Thoracic aorta (tissue), 2 donors: ENCODE measurements at places on chromosomes 11 and 22. TPM values are rescaled to one million over a fixed set of nuclear protein-coding genes. Genes with fewer than 3 reads are reported as not detected.

DNA sequence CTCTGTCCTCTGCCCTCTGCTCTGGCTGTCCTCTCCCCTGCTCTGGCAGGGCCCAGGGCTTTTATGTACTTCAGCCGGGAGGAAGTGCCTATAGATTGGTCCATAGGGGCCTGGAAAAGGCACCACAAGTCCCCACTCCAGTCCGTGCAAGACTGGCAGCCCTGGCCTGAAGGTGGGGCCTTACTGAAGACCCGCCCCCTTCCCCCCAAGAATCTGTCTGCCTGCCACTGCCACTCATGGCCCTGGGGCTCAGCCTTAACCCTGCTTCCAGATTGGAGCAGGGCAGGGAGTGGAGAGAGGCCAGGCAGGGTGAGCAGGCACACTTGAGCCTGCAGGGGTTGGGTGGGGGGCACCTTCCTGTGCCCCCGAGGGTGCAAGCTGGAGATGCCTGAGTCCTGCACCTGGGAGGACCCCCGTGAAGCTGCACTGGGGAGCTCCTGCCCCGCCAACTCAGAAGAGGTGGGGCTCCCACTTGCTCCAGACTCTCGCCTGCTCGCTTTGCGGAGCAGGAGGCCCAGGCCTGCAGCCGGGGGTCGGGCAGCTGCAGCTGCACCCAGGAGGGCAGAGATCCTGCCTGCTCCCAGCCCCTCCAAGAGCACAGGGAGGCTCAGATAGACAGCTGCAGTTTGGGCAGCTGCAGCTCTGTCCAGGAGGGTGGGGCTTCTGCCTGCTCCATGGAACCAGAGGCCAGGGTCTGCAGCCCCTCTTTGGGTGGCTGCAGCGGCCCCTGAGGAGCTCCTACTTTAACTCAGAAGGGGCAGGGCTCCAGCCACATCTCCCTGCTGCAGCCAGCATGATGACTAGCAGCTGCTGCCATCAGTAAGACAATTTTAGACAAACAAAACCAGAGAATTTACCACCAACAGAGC, 51.0 kb upstream of the SC5D start:
- no peaks in the 10 kb centered on the region for H3K27me3 ChIP-seq
- H3K27ac ChIP-seq, result no peak overlapping the region
- H3K4me3 ChIP-seq, result no peak overlapping the region
- no peak for DNase-seq
- no peaks in the 10 kb centered on the region for H3K36me3 ChIP-seq
- H3K4me1 ChIP-seq, result no peaks in the 10 kb centered on the region

DNA sequence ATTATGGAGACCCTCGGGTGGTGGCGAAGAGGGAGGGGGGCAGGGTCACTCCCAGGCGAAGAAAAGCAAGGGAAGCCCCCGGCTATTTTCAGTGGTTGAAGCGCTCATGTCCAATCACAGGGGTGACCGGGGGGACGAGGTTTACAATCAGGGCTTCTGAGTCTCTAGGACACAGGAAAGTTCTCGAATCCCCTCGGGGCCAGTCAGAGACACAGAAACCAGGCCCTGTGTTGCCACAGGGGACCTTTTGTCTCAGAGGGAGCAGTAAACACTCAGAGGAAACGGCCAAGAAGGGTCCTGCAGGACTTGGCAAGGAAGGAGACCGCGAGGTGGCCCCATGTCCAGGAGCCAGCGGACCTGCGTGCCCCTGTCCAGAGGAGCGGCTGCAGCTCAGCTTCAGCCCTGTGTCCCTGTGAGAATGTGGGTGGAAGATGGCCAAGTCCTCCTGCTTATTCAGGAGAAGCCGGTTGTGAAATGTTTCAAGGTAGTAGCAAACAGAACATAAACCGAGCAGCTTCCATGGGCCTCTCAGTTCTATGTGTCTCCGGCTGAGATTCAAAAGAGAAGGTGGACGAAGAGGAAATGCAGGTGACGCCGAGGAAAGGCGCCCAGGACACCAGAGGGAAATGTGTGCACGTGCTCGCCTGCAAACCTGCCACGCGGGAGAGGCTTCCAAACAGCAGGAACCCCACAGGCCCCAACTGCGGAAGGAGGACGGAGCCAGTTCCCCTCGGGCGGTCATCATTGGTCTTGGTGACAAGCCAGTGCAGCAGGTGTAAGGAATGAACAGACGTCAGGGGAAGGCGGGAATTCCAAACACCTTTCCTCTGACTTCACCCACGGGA, 357.6 kb downstream of the BRD1 start:
- DNase-seq, result no peak
- H3K36me3 ChIP-seq, result no peaks in the 10 kb centered on the region
- H3K27me3 ChIP-seq, result no peaks in the 10 kb centered on the region
- no peak overlapping the region for H3K27ac ChIP-seq

GRCh38 chr22:33272180-33272579, 214.0 kb upstream of the SYN3 start:
- no peaks in the 10 kb centered on the region for H3K27me3 ChIP-seq
- H3K4me3 ChIP-seq, result peak overlapping the region; percentile 35
- H3K27ac ChIP-seq, result no peak overlapping the region

DNA sequence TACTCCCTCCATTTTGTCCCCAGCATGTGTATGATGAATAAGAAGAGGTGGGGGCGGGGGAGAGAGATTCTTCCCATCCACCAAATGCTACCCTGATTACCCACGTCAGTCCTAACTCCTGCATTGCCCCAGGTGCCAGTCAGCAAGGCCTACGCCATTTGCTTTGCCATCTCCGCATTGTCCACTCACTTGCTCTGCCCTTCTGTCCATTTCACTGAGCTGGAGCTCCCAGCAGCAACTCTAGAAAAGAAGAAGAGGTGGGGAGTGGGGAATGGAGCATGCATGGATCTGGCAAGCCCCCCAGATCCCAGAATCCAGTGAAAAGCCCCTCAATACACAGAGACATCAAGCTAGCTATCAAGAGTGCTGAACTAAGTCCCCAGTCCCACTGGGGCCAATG, 19.0 kb downstream of the WT1 start:
- no peaks in the 10 kb centered on the region for H3K27me3 ChIP-seq
- no peak overlapping the region for H3K4me3 ChIP-seq
- H3K27ac ChIP-seq, result no peak overlapping the region
- no peak for DNase-seq
- H3K36me3 ChIP-seq, result no peaks in the 10 kb centered on the region

Gene SLC15A3
- 27.7 TPM for total RNA-seq

DNA sequence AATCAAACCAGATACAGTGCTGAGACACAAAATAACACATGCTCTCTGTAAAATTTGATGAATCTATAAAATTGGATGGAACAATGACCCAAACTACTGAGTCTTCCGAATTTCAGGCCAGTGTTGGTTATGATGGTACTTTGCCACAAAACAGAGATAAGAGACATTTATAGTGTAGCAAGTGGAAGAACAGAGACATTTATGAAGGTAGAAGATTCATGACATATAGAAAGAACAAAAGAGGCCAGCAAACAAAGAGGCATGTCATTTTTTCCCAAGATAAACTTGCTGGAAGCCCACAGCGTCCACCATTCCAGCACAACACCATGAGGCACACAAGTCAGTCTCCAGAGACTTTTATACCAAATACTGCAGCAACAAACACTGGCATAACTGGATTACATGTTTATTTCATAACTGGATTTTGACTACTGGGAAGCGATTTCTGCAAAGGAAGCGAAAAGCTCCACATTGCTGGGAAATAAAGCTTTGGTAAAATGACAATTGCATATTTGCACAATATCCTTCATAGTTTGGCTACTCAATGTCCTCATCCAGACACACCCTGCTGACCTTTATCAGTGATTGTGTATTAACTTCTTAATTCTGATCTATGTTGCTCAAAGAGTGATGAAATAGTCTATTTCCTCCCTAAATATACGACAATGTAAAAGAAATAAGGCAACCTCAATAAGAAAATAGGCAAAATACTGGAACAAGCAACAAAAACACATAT, 17.5 kb downstream of the DDI1 start:
- H3K4me3 ChIP-seq, result no peak overlapping the region
- DNase-seq, result no peak
- H3K36me3 ChIP-seq, result no peaks in the 10 kb centered on the region
- H3K4me1 ChIP-seq, result no peaks in the 10 kb centered on the region

GRCh38 chr22:45318168-45318557, 8.4 kb downstream of the FAM118A start:
- peak overlapping the region; percentile 55 for H3K4me3 ChIP-seq
- H3K27ac ChIP-seq, result peak overlapping the region; percentile 95
- peaks cover 18% of the 10 kb centered on the region for H3K4me1 ChIP-seq
- H3K27me3 ChIP-seq, result no peaks in the 10 kb centered on the region
- DNase-seq, result peak; percentile 80

GRCh38 chr22:41919357-41920224, 4.7 kb upstream of the SHISA8 start:
- peak overlapping the region; percentile 69 for H3K4me3 ChIP-seq
- H3K36me3 ChIP-seq, result no peaks in the 10 kb centered on the region
- no peak overlapping the region for H3K27ac ChIP-seq

DNA sequence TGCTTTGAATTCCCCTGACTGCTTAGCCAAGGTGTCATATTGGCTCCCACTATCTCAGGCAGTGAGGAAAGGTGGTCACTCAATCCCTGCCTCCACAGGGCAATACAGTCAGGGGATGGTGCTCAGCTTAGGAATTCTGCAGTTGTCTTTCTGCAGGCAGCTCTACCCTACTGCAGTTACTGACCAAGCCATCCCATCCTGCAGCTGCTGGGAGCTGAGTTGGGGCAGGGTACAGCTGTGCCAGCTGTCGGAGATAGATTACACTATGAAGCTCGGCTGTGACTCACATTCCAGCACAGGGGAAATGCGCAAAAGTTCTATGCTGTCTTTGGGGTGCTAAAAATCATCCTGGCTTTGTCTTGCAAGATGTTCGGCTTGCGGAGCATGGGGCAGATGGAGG, 4.4 kb upstream of the DAGLA start:
- no peaks in the 10 kb centered on the region for H3K36me3 ChIP-seq
- H3K4me1 ChIP-seq, result no peaks in the 10 kb centered on the region
- H3K27ac ChIP-seq, result no peak overlapping the region

DNA sequence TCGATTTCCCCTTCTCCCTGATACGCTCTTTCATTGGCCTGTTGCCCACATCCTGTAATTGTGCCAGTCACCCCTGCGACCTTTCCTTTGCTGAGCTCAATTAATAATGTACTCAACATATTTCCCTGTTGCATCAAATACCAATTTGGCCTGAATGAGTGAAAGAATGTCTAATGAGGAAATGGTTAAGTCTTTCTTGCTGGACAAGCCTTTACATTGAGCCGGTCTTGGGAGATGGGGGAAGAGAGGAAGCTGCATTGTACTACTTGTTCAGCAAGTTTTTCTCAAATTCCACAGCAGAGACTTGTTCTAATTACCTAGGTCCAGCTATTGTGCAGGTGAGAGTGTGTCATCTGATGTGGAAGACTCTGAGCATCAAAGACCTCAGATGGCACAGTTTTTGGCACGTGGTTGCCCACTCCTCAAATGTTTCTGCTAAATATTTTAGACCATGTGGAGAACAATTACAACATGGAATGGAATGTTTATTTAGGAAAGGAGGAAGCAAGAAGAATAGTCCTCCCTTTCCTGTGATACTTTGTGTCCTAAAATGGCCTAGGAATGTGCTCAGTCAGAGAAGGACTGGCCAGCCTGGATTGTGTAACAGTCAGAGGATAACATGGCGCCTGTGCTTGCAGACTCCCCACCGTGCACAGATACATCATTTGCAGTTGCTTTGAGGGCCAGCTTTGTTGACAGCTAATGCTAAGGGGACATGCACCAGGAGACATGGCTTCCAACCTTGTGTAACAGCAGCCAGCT, 129.5 kb upstream of the E2F8 start:
- peaks cover 6% of the 10 kb centered on the region for H3K4me1 ChIP-seq
- H3K27ac ChIP-seq, result no peak overlapping the region
- H3K36me3 ChIP-seq, result no peaks in the 10 kb centered on the region
- DNase-seq, result no peak
- no peaks in the 10 kb centered on the region for H3K27me3 ChIP-seq

DNA sequence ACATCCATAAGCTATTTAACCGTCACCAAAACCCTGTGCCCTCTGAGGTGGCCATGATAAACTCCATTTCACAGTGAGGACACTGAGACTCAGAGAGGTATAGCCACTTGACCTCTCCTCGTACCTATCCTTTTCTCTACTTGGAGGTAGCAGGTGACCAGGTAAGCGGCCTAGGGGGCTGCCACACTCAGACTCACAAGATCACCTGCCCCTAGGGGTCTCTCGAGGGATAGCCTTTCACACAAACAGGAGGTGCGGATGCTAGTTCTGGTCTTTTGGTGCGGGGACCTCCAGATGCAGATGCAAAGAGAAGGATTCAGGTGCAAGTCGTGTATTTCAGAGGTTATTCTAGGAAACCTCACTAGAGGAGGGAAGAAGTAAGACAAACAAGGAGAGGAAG, 14.6 kb downstream of the MS4A18 start:
- H3K27ac ChIP-seq, result no peak overlapping the region
- H3K36me3 ChIP-seq, result no peaks in the 10 kb centered on the region
- H3K27me3 ChIP-seq, result no peaks in the 10 kb centered on the region
- no peak for DNase-seq
- no peaks in the 10 kb centered on the region for H3K4me1 ChIP-seq

GRCh38 chr22:38397189-38398085, 57.6 kb downstream of the KCNJ4 start:
- H3K36me3 ChIP-seq, result no peaks in the 10 kb centered on the region
- no peak overlapping the region for H3K27ac ChIP-seq
- no peak for DNase-seq
- H3K4me3 ChIP-seq, result peak overlapping the region; percentile 93
- peaks cover 4% of the 10 kb centered on the region for H3K4me1 ChIP-seq

DNA sequence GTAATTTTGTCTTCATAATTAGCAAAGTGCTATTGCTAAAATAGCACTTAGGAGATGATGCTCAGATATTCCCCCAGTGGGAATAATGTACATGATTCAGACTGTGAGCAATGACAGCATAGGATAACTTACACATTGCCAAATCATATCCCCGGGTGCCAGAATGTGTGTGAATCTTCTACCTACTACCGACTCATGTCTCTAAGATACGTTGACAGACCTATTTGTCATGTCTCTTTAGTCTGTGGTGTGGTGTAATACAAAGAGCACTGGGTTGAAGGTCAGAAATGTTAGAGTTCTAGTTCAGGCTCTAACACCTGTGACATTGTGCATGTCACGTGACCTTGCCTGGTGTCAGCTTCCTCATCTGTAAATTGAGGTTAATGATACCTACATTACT, 31.0 kb upstream of the PICALM start:
- H3K4me1 ChIP-seq, result no peaks in the 10 kb centered on the region
- no peak overlapping the region for H3K27ac ChIP-seq
- H3K27me3 ChIP-seq, result no peaks in the 10 kb centered on the region
- DNase-seq, result no peak
- H3K4me3 ChIP-seq, result no peak overlapping the region
- H3K36me3 ChIP-seq, result no peaks in the 10 kb centered on the region

DNA sequence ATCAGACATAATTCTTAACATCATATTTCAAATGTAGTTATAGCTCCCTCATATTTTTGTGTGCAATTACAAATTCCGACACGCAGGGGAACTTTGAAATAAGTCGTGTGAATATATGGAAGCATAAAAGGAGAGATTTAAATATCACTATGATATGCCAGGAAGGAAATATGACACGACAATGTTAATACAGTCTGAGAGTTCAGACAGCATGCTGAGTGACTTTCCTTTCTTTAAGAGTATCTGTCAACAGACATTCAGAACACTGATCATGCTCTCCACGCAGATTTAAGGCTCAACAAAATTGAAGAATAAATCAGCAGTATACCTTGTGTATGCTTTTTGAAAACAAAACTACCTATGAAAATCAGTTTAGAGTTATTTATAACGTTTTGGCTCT, 232.6 kb upstream of the CARD18 start:
- no peak overlapping the region for H3K27ac ChIP-seq
- H3K4me1 ChIP-seq, result no peaks in the 10 kb centered on the region
- H3K27me3 ChIP-seq, result no peaks in the 10 kb centered on the region
- DNase-seq, result no peak
